ENCODE measurements at places on chromosomes 6 and 20.

DNA sequence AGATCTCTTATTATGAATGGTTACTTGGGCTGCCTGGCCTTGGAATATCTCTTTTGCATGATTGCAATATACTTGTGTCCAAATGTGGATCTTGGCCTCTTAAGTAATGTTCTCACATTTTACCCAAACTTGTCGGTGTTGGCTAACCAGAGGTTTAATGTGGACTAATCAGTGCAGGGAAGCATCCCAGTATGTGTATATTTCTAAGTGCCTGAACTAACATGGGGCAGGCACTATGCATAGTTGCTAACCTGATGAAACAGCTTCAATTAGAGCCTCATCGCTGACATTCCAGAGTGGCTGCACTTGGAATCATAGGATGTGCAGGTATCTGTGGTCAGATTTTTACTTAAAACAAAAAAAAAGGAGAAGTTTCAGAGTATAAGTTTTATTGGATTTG, 160.0 kb downstream of the PDE7B start:
- DNase-seq = no peak

DNA sequence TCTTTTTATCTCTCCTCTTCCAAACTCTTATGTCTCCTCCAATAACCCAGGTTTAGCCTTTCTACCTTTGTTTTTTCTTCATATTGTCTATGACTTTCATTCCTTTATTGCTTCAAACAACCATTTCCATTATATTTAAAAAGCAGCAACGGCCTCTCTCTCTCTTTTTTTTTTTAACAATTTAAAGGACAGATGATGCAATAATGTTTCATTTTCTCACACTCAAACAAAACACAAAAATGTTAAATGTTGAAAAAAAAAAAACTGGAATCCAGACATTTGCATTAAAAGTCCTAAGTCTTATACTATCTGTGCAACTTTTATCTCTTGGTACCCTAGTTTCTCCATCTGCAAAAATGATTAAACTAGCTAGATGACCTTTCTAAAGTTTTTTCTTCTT, 105.8 kb downstream of the LMBRD1 start:
- no peak for DNase-seq

GRCh38 chr20:58352468-58352867, 36.6 kb upstream of the VAPB start:
- no peak for DNase-seq

DNA sequence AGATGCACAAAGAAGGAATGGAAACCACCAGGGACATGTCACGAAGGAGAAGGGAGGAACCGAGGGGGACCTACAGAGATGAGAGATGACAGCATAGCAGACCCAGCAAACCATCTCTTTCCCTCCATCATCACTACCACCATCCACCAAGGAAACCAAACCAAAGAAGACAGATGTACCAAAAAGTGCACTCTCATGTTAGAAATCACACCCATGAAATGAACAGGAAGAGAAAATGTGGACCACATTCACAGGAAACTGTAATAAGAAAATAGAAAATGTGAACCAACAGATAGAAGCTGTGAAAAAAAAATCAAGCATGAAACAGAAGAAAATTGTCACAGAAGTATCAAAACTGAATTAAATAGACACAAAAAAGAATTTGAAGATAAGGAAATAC, 672.7 kb downstream of the QKI start:
- DNase-seq = no peak

- DNase-seq = no peak
Measured at GRCh38 chr20:57207251-57207650, 59.2 kb downstream of the BMP7 start.

DNA sequence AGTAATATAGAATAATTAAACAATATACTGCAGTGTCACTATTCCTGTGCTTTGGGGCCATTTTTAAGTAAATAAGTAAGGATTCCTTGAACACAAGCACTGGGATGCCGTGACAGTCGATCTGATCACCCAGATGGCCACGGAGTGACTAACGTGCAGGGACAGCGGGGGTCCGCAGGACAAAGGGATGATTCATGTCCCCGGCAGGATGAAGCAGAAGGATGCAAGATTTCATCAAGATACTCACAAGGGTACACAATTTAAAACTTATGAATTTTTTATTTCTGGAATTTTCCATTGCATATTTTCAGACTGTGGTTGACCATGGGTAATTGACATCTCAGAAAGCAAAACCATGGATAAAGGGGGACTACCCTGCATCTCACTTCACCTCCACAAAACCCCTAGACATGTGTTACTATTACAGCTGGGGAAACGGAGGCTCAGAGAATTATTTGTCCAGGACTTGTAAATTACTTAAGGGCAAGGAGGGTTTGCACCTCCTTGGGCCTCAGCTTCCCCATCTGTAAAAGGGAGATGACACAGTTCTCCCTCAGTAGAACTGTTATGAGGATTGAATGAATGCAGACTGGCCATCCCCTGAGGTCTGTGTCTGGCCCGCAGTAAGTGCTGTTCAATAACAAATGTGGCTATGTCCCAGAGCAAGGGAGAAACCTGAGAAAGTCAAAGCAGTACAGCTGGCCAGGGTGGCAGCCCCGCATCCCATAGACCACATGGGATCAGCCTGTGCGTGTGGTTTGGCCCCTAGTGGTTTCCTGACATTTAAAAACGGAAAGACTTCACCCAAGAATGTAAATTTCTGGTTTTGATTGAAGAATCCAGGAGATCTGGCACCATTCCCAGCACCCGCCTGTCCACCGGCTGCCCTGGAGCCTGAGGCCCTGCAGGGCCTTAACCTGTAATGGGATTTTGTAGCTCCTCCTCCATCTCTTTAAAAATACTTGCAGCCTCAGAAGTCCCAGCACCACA, 235.5 kb downstream of the BMP7 start:
- DNase-seq = no peak

DNA sequence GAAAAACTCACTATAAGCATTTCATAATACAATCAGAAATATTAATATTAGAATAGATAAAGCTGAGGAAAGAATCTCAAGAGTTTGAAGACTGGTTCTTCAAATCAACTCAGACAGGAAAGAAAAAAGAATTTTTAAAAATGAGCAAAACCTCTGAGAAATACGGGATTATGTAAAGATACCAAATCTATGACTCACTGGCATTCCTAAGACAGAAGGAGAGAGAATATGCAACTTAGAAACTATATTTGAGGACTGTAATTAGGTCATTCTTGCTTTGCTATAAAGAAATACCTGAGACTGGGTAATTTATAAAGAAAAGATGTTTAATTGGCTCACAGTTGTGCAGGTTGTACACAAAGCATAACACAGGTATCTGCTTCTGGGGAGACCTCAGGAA, 665.1 kb downstream of the RNF144B start:
- no peak for DNase-seq

DNA sequence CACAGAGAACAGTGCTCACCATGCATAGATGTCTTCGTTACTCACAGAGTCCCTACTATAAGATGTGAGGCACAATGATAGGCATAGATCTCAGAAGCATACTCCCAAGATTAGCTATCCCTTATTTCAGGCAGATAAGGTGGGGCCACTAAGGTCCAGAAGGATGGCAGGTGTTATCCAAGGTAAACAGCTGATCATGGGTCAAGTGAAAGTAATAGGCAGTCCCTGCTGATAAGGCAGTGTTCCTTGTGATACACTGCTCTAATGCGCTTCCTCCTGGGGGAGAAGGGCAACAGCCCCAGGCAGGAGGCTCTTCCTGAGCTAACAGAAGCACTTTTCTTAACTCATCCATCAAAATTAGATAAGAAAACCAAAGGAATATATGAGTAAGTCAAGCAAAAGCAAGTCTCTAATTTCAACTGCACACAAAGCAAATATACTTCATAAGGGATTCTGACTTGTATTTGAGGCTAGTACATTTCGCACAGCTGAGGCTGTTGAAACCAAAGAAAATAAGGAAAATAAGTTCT, 42.2 kb downstream of the METTL24 start:
- no peak for DNase-seq

GRCh38 chr6:145332011-145332410, 403.3 kb downstream of the EPM2A start:
- DNase-seq = no peak

GRCh38 chr6:10082385-10082784, 332.5 kb downstream of the TFAP2A start:
- no peak for DNase-seq

DNA sequence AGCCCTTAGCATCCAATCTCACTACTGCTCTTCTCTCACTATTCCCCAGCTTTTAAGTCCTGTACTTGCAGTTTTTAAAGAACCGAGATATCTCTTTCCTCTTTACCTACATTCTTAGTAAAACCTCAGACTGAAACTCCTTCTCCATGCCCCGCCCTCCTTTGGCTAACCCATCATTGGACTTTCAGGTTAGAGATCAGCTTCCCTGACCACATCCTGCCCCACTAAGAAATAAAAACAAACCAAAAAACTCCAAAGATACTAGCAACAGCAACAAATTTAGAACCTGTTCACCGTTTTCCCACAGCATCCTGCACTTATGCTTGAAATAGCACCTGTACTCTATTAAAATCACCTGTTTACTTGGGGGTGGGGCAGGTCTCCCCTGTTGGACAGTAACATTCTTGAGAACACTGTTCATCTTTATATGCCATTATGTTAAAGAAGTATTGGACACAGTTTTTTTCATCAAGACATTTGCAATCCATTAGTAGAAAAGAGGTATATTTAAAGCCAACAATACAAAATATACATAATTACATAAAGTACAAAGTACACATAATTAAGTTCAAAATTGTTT, 16.3 kb upstream of the SMAP1 start:
- no peak for DNase-seq

DNA sequence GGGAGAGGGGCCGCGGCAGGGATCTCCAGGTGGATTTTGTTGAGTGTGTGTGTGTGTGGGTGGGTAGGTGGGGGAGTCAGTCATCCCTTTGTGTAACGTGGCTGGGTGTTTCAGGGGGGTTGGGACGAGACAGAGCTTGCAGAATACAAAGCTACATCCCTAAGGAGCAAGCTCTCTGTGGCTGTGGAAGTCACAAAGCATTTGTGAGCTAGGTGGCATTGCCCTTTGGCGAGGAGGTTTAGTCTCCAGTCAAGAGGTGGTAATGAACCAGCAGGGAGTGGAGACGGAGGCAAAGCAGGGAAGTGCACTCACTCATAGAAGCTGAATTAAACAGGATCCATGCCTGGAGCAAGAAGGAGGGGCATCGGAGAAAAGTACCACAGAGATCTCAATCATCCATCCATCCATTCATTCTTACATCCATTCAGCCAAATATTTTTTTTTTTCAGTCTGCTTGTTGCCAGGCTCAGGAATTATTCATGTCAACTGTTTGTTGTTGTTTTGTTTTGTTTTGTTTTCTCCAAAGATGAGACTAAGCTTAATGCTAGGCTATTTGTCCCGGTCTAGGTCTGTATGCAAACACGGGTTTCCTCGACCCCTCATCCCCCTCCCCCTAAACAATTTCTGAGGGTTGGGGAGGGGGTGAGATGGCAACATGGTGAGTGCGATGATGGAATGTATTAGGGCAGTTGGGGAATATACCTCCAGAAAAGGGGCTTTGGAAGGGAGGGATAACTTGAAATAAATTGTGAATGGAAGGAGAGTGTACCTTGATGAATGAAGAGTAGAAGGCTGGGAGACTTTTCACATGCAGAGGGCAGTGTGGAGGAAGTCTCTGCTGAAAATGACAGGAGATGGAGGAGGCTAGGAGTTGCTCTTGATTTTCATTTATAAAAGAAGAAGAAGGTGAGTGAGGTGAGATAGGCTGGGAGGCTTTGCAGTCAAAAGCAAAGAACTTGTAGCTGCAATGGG, 1.0 kb downstream of the HCRTR2 start:
- no peak for DNase-seq

DNA sequence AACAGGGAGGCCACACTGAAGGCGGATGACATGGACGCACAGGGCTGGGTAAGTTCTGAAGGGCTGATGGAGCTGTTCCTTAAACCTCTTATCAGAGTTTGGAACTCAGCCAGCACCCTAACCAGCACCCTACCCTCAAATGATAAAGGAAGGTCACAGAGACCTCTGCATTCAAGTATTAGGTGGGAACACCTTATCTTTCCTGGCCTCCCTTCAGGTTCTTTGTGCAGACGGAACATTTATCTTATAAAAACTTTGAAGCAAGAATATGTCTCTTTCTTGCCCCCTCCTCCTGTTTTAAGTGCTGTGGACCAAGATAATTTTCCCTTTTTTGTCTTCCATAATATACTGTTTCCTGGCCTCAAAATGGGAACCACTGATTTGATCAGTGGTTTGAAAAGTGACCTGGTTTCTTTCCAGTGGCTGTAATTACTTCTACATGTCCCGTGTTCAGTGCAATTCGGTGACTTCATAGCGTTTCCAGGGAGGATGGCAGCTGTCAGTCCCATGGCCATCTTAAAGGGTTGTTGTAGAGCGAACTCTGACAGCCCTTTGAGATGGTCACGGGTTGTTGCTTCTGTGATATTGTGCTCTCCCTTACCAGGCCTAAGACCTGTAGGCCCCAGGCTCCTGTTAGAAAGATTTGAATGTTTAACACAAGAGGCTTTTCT, 213.2 kb upstream of the MYLIP start:
- DNase-seq = no peak

- DNase-seq = no peak
Measured at GRCh38 chr6:75210885-75211739, 5.3 kb upstream of the COL12A1 start.

DNA sequence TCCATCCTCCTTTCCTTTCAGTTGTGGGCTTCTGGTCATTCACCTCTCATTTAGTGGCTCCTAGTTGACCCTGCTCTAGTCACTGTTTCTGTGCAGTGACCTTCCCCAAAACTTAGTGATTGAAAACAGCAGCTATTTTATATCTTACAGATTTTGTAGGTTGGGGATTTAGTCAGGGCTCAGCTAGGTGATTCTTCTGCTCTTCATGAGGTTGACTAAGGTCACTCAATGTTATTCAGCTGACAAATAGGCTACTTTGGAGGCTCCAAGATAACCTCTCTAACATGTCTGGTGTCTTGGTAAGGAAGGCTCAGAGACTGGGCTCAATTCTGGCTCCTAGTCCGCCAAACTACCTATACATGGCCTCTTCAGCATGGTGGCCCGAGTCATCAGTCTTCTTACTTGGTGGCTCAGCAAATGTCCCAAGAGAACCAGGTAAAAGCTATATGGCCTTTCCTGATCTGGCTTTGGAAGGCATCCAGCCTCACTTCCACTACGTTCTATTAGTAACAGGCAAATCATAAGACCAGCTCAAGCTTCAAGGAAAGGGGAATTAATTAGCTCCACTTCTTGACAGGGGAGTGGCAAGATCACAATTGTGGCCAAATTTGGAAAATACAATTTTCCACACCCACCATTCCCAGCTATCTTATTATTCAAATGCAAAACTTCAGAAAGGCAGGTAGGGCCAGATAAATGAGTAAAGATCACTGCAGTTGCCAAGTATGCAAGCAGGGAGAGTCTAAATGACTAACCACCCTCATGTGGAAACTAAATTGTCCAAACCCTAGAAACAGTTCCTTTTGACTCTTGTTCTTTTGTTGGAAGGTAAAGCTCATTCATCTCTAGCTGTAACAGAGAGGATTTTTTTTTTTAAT, 50.5 kb upstream of the LTV1 start:
- no peak for DNase-seq

DNA sequence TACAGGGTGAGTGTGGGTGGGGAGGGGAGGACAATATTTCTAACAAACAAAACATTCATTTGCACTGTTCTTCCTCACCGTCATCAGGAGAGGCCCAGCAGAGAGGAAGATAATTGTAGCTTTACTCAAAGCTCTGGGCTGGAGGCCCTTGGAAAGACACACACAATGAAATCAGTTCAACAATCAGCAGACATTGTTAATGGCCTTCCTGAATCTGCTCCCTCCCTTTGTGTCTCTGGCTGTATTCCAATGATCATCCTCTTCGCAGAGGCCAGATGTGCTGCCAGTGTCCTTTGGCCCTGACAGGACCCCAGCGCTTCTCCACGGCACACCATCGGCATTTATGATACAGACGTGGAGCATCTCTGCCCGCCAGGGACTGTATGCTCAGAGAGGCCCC, 44.6 kb upstream of the LRFN2 start:
- DNase-seq = no peak

GRCh38 chr20:10671221-10671918, 2.4 kb downstream of the JAG1 start:
- DNase-seq = no peak
